Amygdala (tissue), 56 donors: ENCODE measurements at places on chromosomes 6 and 20.

DNA sequence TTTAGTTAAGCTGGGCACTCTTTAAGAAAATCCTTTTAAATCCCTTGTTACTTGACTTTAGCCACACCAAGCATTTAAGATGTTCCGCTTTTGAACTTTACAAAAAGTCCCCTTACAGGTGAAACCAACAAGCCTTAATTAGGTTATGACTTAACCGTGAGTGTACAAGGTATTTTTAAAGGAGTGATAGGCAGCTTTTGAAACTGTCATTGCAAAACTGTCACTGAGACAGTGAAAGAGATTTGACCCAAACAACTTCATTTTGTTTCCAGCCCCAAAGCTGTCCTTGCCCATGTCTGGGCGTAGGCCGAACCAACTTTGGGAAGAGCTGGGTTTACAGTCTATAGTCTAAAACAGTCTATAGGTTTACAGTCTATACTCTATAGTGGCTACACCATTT lies 305.4 kb downstream of the FARS2 start:
- no peak for DNase-seq

GRCh38 chr6:130156908-130157307 lies 65.8 kb downstream of the SAMD3 start:
- no peak for DNase-seq

DNA sequence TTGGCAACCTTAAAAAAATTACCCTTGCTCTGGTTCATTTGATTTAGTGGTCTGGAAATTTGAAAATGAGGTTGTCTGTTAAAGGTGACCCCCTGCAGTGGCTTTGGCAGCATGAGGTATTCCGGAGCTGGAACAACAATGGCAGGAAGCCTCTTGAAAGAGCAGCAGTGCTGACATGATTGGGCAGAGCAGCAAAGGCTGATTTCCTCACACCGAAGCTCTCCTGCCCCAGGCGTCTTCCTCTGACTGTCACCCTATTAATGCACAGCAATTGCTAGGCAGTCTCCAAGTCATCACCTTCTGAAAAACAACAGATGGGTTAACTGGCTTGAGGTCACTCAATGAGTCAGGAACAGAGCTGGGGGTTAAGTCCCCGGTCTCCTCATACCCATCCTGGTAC lies 241.8 kb upstream of the MMS22L start:
- DNase-seq, result no peak

GRCh38 chr6:89368107-89368506 lies 15.6 kb upstream of the UBE2J1 start:
- DNase-seq, result peak; percentile 28

DNA sequence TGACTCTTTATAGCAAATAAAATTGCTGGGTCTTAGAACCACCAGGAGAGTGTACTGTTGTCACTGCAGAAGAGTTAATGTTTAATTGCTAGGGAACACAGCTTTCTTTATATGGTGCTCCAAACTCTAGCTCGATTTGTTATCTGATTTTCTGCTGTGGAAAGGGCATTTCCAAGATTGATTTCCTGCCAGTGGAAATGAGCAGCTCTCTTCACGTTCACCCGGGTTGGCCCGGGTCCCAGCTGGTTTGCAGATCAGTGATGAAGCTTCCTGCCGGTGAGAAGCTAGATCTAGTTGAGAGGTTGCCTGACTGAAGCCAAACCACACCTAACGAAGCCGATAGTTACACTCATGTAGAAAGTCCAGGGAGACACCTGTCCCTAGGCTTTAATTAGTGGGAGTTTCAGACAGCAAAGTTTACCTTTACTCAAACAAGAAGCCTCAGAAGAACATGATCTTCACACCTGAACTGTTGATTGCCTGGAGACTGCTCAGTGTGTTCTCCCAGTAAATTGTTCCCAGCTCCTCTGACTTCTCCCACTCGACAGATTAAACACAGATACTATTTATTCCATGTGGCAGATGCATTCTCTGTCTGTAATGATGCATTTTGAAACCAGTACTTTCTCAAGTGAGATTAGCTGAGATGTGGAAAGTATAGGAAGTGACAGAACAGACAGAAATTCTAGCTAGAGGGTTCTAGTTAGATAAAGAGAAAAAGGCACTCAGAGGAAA lies 27.8 kb downstream of the PAQR8 start:
- DNase-seq, result no peak

DNA sequence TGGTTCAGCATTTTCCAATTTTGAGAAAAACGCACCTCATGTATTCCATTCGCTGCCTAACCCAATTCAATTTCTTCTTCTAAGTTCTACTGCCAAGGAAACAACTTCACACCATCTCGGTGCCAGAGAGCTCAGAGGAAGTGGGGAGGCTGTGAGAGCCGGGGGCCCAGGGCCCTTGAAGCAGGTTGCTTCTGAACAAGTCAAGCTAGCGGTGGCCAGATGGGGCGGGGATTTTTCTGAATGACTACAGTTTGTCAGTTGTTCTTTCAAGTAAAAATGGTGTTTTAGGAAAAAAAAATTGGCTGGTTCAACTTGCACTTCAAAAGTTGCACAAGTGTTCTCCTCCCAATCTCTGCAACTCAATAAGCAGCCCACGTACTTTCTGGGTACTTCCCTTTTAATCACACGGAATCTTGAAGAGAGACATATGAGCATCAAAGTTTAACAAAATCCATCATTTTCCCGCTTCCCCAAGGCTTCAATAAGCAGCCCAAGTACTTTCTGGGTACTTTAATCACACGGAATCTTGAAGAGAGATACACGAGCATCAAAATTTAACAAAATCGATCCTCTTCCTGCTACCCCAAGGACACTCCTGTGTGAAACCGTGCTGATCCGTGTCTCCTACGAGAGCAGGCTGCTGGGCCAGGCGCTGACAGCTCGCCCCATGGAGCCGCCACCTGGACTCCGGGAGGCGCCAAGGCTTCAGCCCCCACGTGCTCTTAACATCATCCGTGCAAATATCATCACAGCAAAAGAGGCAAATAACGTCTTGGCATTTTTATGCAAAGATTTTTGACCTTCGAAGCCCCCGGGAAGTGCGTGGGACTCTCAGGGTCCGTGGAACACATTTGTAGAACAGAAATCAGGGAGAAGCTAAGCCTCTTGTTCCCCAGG lies 186.7 kb upstream of the PDE10A start:
- DNase-seq, result no peak

GRCh38 chr6:132752255-132752654 lies 5.4 kb downstream of the VNN2 start:
- DNase-seq, result no peak

GRCh38 chr20:33370291-33370690 lies 31.0 kb downstream of the CDK5RAP1 start:
- no peak for DNase-seq

DNA sequence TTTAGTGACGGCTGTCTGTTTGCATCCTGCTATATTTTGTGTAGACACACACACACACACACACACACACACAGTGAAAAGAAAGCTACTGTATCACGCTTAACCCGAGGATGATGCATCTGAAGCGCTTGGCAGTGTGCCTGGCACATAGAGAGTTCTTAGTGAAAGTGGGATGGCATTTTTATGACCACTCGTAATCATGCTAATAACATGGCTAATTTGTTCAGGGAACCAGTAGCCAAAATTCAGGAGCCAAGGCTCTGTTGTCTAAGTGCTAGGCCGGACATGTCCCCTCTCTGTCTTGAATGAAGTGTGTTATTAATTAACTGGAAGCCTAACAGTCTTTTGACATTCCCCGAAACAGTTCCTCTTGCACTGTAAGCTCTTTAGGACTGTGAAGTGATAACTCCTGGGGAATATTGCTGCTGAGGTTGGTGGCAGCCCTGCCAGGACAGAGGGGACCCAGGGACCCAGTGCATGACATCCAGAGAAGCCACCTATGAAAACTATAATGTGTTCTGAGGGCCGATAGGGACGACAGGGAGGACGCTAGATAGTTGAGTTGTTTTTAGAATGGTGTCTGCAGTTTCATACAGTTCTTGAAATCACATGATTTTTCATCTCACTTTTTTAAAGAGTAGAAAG lies 45.0 kb upstream of the IRF4 start:
- DNase-seq, result no peak

GRCh38 chr6:54879188-54879985 lies 32.8 kb downstream of the FAM83B start:
- DNase-seq, result no peak

- DNase-seq, result no peak
Observed at GRCh38 chr6:105994591-105995390, 91.3 kb upstream of the PRDM1 start.

DNA sequence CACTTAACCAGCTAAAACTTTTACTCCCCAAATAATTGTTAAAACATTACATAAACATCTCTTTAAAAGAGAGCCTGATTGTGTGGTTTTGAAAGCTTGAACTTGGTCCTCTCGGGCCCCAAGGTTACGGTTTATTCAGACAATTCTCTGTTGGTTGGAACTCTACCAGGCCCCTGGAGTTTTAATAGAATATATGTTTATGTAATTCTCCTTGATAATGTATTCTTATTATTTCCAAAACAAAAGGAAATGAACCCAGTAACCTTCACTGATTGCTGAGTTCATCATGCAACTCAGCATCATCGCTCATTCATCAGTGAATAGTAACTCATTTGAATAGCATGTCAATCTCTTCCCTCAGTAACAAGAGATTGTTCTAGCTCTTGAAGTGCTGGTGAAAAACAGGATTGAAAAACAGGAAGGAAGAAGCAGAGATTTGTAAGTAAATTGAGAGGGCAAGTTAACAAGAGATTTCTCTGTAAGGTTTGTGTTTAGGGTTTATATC lies 464.5 kb upstream of the MARCKS start:
- no peak for DNase-seq

DNA sequence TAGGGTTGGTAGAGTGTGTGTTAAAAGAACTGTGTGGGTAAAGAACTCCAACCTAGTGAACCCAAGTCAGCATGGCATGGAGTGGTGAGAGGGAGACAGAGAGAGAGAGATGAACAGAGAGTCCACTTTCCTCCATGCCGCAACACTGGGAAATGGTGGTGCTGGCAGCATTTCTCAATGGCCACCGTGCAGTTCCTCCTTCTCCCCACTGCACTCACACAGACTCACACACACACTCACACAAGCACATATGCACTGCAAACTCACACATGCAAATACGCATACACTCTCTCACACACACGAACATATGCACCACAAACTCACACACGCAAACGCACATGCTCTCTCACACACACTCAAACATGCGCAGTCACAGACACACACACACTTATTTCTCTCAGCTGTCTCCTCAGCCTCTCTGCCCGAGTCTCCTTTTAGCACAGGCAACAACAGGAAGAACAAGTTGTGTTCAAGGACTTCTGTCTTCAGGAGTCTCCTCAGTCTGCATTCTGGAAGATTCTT lies 66.5 kb upstream of the LY86 start:
- DNase-seq, result no peak

DNA sequence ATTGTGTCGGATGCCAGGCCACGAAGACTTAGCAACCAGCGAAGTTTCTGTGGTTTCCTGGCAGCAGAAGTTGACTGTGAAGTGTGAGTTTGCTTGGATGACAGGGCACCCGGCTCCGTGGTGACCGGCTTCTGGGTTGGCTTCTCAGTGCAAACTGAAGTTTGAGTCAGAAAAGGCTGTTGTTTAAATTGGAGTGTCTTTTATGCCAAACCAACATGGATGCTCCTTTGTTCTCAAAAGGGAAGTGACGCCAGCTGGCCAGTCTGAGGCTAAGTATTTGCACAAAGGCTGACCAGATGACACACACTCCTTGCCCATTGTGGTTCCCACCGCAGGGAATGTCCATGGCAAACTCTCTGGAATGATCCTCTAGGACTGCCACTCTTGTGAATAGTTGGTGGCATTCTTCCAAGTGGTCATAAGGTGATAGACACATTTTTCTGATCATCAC lies 164.8 kb upstream of the QKI start:
- peak; percentile 51 for DNase-seq

DNA sequence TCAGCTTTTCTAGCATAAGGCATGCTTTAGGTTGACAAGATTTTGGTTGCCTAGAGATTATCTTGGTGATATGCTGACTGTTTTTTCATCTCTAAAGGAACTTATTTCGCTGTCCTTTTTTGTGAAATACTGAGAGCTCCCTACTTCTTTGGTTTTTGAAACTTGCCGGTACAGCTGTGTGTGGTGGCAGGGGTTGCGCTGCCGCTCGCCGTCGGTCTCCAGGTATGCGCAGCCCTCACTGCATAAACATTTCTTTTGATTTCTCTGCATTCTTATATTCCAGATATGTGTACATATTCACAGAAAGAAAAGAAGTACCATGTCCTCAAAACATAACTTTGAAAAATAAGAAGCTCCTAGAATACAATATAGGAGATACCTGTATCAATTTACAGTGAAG lies 106.4 kb upstream of the SYNDIG1 start:
- DNase-seq, result no peak

GRCh38 chr20:8749101-8749500 lies 319.8 kb upstream of the PLCB4 start:
- no peak for DNase-seq

DNA sequence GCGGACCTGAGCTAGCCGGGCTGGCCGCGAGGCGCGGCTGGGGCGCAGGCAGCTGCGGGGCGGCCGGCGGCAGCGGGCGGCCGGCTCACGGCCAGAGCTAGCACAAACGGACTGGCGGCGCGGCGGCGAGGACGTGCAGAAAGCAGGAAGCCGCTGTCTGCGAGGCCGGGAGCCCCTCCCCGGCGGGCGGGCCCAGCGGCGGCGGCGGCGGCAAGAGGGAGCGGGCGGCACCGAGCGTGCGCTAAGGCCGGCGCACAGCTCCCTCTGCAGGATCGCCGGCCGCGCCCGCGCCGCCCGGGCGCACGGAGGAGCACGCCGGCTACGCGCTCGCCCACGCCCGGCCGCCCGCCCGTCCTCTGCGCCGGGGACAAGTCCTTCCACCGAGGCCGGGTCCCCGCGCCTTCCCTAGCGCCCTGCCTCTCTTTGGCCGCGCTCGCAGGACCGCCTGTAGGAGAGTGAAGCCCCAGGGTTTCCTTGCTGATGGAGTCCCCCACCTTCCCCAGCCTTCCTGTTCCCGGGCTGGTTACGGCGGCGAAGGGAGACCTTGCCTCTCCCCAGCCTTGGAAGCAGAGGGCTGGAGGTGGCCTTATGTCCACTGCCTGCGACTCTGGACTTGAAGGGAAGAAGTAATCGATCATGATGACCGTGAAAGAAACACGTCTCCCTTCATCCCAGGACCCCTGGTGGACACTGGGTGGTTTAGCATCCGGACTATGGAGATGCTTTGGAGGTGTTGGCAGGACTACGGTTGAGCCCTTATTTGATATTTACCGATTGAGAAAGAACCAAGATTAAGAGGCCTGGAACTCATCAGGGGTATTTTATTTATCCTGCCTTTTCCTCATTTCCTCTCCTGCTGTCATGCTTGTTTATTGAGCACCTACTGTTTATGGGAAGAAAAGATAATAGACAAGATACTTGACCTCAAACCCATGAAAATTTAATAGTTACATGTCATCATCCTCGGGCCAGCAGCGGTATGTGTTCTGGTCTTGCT lies at the start of gene PREP:
Gene PREP (minus strand): TSS at position 144 of the 997 bp plus-strand sequence. CDS start 191 bp downstream, outside the sequence.
- DNase-seq, result peak; percentile 61

DNA sequence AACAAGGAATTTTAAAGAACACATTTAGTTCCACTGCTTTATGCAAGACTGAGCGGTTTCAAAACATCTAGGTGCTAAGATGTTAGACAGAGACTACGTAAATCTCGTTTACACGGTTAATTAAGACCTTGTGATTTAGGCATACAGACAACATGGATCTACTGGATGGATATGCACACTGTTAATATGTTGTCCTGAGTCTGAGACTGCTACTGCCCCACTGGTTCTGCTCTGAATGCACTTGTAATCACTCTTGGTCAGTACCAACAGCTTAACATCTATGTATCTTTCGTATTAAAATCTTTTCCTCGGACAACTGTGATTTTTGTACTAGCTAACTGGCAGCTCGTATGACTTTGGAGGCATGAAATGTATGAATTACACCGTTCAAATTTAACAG lies 3.1 kb downstream of the MAN1A1 start:
- no peak for DNase-seq
